Activated CD8-positive, alpha-beta T cell treated with anti-CD3 and anti-CD28 coated beads for 36 hours (primary cell): ENCODE measurements at places on chromosomes 5 and 9. TPM values are rescaled to one million over a fixed set of nuclear protein-coding genes. Genes with fewer than 3 reads are reported as not detected.

ACSL6 gene
- 4.7 TPM for total RNA-seq

- no peak for DNase-seq
Observed at GRCh38 chr9:32707326-32707725, 71.9 kb upstream of the TAF1L start.

DNA sequence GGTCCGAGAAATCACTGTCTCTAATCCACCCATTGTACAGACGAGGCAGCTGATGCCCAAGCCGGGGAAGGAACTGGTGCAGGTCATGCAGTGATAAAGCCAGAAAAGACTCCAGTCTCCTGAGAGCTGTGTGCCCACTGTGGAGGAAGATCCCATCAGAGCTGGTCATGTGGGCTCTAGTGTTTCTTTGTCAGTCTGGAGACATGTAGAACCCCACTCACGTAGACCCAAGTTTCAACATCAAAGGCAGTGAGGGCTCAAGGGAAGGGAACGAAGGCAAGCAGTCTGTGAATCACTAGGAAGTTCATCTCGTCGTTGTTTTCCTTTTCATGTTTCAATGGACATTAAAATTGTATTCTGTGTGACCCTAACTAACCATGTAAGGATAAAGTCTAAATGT is 14.6 kb upstream of the GLIPR2 start:
- DNase-seq = no peak

DNA sequence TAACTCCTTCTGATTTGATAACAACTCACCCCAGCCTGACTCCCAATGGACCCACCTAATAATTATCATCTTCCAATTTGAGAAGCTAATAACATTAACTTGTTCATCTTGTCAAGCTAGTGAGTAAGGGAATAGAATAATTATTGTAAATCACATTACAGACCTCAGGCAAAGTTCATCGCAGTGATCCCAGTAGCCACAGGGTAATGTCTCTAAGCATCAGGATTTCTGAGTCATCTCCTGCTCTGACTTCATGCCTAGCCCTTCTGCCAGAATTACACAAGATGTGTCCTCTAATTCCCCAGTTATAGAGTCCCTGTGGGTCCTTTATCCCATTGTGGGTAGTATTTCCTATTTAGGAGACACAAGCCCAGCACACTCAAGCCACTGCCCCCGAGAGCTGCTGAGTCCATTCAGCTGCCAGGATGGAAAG is 365.7 kb downstream of the DEPDC1B start:
- no peak for DNase-seq
